Spinal cord (tissue), 10 donors: ENCODE measurements at places on chromosomes 4 and X. TPM values are rescaled to one million over a fixed set of nuclear protein-coding genes. Genes with fewer than 3 reads are reported as not detected.

Gene MAGEB18
- polyA plus RNA-seq = not detected

Gene VSIG4
- polyA plus RNA-seq = 21.6 TPM

Gene VCX3A
- 0.43 TPM for polyA plus RNA-seq

Gene DRD5
- polyA plus RNA-seq = 2.2 TPM

Gene TLR7
- 4.6 TPM for polyA plus RNA-seq

Gene ZCCHC18
- 28.7 TPM for polyA plus RNA-seq

Gene PITX2
- 2.1 TPM for polyA plus RNA-seq

Gene ANOS1
- 154 TPM for polyA plus RNA-seq

Gene LRIT3
- polyA plus RNA-seq = 0.81 TPM

Gene MAGEA9B
- not detected for polyA plus RNA-seq

Gene SSX4
- polyA plus RNA-seq = not detected

Gene AFP
- polyA plus RNA-seq = 8.4 TPM

Gene ERVMER34-1
- 1.2 TPM for polyA plus RNA-seq

Gene PPEF1
- polyA plus RNA-seq = 1.2 TPM
